Astrocyte (in vitro differentiated cells and primary cell): ENCODE measurements at places on chromosomes 16 and 17. TPM values are rescaled to one million over a fixed set of nuclear protein-coding genes. Genes with fewer than 3 reads are reported as not detected.

Gene DNAI2
- not detected in 2 replicates for total RNA-seq

Gene SLC47A1
- total RNA-seq, result 0.17 and 0.75 TPM in 2 replicates

Gene CASKIN1
- 0.66 and 1.3 TPM in 2 replicates for total RNA-seq

DNA sequence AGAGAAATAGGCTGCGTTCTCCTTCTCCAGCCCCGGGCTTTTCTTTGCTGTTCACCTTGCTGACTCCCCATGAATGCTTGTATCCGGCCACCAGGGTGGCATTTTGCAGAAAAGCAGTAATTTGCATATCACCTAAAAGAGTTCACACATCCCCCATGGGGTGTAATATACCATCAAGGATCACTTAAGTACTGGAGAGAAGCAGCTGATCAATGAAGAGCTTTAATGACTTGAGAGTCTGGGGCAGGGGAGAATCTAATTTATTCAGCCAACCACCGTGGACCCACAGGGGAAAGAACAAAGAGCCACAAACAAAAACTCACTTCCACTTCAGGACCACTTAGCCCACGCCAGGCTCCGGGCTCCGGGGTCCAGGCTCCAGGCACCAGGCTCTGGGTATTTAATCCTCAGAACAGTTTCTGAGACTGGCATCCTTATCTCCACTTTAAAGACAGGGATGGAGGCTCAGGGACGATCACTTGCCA is 33.9 kb upstream of the SEC14L1 start:
- H3K27me3 ChIP-seq, result no peaks in the 10 kb centered on the region
- H3K4me1 ChIP-seq, result peaks cover 10% of the 10 kb centered on the region
- no peak overlapping the region for H3K27ac ChIP-seq
- H3K36me3 ChIP-seq, result no peaks in the 10 kb centered on the region
- no peak for DNase-seq

Gene NEK8
- 4.3 TPM in 2 replicates for total RNA-seq

- DNase-seq, result no peak
- H3K36me3 ChIP-seq, result no peaks in the 10 kb centered on the region
- peaks cover 21% of the 10 kb centered on the region for H3K4me1 ChIP-seq
- H3K4me3 ChIP-seq, result no peak overlapping the region
Observed at GRCh38 chr16:81521141-81521626, 76.6 kb downstream of the CMIP start.

DNA sequence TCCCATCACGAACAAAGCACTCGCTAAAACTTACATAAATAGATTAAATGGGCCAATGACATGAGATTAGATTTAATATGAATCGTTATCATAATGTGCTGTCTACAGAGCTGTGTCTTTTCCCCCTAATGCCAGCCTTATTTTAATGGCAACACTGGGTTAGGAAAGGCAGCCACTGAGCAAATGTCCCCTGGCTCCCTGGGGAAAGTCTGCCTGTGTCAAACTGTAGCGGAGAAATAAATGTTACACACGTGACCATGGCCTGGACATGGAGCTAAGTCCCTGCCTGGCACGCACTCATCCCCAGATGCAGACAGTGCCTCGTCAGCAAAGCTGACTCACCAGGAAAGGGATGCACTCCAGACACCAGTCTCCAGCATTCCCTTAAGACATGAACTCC is 61.3 kb upstream of the SDK2 start:
- DNase-seq, result peak; percentile 15
- H3K27ac ChIP-seq, result no peak overlapping the region
- no peaks in the 10 kb centered on the region for H3K4me1 ChIP-seq
- no peak overlapping the region for H3K4me3 ChIP-seq
- no peaks in the 10 kb centered on the region for H3K36me3 ChIP-seq

Gene ZFPM1
- total RNA-seq, result 8.0 and 8.6 TPM in 2 replicates
